ENCODE measurements at places on chromosomes 11 and 22. TPM values are rescaled to one million over a fixed set of nuclear protein-coding genes. Genes with fewer than 3 reads are reported as not detected.

GRCh38 chr11:92457250-92457649 is 232.6 kb downstream of the FAT3 start:
- DNase-seq = no peak

DNA sequence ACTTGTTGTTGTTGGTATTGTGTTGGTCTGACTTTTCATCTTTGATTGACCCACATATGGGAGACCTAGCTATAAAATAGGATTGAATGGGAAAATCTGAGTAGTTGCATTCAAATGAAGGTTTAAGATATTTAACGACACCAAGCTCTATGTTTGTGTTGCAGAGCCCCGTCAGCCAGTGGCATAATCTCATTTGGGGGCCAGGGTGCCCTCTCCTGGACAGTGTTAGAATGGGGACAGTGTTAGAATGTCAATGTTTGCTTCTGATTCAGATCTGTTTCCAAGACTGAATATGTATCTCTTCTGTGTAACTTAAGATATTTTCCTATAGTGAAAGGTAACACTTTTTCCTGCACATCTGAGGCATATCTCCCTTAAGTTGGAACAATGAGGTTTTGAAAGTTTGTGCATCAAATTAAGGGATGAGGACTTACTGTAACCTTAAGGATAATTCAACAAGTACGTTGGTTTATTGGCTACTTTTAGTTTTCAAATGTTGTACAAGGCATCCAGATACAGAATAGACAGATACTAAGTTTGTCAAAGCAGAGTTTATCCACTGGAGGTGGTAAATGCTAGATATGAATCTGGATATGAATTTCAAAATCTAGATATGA is 5.3 kb upstream of the OR52M1 start:
- peak; percentile 57 for DNase-seq

PKDREJ gene
- total RNA-seq = 1.1 TPM

DNA sequence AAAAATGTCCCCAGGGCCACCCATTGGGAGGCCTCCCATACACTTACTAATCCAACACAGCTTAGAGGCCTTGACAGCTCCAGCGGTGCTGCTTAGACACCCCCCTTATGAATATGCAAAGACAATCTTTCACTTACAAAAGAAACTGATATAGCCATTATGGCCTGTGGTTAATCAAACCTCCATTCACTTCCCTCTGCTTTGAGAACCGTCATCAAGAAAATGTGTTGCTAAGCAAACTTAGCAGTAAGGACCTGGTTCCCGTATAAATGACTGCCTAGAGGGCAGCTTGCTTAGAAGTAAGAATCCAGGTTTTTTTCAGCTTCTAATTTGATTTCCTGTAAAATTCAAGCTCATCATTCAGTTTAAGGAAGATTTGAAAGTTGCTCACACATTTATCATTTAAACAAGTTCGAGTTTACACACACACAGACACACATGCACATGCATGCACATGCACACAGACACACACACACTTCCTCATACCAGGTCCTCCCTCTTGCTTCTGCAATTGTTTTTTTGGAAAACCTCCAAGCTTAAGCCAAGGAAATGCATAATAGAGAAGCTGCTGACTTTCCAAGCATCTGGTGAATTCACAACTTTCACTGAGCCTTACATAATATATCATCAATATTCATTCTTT is 137.7 kb upstream of the BLID start:
- no peak for DNase-seq

DNA sequence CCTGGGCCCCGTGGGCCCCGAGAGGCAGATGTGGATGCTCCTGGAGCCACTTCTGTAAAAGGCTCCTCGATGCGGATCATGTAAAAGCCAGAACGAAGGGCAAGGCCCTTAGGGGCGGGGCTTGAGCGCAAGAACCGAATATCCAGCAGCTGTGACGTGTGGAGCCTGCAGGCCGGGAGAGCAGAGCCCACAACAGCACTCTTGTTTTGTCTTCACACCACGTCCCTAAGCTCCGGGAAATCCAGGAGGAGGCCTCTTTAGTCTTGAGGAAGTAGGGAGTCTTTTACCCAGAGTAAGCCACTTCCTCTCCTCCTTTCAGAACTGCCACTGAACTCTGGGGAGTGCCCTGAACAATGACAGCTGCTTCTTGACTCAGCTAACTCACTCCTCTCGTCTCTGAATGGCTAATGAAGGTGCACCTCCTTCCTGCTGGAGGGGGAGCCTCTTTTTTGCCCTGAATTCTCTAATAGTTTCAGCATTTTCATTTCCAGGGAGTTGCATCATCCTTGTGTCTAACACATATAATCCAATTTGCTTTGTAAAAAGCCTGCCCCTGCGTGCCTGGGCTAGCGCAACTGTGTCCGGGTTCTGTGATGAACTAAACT is 12.5 kb downstream of the L3MBTL2 start:
- DNase-seq = peak; percentile 44

GRCh38 chr22:20607157-20607907 is 99.9 kb downstream of the MED15 start:
- DNase-seq = no peak

ZNF408 gene
- total RNA-seq = 15.5 TPM

- no peak for DNase-seq
These were observed 28.7 kb downstream of the TPBGL start for GRCh38 chr11:75269367-75269660.

GRCh38 chr22:25628494-25628893 is 64.0 kb downstream of the GRK3 start:
- no peak for DNase-seq

LRRC32 gene
- 5.9 TPM for total RNA-seq

DNA sequence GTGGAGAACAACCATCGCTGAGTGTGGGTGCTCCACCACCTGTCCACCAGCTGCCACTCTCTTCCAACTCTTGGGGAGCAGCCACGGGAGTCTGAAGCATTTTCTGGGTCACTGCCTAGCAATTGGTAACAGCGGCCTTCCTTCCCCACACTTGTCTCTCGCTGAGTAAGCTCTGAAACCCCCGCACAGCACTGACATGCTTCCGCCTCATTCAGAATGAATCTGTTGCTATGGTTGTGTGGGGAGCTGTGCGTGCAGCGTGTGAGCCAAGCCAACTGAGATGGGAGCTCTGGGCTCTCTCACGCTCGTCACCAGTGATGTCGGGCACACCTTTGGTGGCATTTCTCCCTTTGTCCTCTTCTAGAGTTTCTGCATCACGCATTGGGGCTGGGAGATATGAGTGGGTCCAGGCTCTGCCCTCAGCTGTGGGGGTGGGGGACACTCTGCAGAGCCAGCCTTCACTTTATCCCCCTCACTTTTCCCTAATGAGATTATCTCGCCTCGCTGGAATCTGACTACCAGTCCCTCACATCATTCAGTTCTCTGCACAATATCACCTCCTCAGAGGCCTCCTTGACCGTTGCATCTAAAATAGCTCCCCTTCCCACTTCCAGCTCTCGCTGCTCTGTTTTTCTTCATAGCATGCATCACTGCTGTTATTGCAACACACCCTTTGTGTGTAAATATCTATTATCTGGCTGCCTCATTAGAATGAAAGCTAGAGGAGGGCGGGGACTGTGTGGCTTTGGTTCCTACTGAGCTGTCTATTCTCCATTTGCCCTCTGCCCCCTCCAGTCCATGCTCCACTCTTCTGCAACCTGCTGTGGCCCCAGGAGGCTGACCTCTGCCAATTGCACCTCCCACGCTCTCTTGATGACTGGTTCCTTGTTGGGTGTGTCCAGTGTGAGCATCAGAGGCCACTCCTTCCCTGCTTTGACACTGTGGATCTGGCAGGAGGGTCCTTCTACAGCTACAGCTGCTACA is 569.9 kb upstream of the CADM1 start:
- no peak for DNase-seq

- no peak for DNase-seq
These were observed 1161.1 kb downstream of the BRD1 start for GRCh38 chr22:48666620-48667019.

SMIM35 gene
- not detected for total RNA-seq

MMP10 gene
- total RNA-seq = 0.40 TPM

DNA sequence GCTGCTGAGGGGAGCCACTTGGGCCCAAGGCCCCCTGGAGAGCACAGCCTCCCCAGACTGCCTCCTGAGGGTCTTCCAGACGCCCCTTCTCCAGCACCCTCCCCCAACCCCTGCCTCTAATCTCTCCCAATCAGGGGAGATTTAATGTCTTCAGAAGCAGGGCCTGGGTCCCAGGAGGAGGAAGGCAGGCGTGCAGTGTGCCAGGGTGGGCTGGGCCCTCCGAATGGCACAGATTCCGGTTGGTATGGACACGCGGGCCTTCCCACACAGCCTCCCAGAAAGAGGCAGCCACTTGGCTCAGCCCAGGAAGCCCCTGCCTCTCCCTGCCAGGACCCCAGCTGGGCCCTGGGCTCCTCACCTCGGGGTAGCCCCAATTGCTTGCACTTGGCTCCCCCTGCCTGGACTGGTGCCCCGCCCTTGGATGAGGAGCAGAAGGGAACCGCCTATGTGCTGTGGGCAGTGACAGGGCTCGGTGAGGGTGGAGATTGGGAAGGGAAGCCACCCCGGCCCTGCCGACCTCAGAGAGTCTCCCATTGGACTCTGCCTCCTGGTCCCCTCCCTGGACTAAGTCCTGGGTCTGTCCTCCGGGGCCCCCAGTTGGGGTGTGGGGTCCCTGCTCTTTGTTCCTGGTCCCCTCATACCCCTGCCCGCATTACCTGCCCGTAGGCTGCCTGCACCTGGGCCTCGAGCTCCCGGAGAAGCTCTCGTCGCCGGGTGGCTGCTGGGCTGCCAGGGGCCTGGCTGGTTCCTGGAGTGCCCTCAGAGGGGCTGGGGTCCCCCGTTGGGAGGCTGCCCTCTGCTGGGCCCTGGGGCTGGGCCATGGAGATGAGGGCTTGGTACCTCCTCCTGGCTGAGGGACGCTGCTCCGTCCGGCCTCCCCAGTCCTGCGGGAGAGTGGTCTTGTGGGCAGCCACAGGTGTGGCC is 572 bp upstream of the CABP2 start:
- no peak for DNase-seq

DNA sequence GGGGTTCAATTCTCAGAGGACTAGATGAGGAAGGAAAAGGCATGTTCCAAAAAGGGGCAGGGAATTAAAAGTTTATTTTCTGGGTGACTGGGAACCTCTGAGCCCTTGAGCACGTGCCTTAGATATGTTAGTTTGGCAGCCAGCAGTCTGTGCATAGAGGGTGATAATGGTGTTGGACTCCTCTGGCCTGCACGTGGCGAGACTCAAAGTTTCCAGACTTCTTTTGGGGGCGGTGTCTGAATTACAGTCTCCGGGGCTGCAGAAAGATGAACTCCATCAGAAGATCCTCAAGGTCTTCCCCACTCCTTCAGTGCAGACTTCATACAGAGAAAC is 861 bp upstream of the ZNRF3 start:
- DNase-seq = no peak

GRCh38 chr22:37328017-37328416 is 45.7 kb downstream of the CYTH4 start:
- DNase-seq = no peak

ATG16L2 gene
- 43.5 TPM for total RNA-seq

OR56A1 gene
- total RNA-seq = not detected

DNA sequence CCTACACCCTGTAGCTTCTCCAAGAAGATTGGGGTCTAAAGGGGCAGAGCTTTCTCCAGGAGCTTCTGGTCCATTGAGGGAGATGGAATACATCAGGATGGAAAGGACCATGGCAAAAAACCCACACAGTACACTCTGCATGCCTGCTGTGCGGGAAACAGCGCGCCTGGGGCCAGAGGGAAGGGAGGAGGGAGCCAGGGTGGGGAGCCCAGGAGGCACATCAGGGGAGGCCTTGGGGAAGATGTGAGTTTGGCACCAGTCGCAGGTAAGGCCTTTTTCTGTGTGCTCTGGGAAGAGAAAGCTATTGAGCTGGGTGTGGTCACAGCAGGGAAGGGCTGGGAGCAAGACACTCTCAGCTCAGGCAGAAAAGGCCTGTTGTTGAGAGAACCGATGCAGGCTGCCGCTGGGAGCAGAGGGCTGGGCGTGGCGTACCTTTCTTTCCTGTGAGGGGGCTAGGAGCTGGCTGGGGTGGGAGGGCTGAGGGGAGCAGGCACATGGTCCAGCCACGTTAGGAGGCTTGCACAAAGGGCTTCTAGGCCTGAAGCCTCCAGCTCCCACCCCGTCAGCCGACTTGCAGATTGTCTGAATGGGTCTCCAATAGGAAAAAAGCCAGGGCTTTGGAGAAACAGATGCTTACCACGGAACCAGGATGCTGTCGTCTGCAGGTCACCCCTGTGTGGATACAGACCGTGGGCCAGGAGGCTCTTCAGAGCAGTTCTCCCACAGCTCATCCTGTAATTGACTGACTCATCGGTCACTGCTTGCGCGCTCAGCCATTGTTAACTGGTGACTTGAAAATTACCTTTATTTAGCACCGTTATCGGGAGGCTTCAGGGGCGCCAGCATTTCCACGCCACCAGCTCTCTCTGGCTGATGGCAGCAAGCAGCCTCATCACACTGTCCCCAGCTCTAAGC is 237.3 kb downstream of the ST3GAL4 start:
- DNase-seq = no peak

- no peak for DNase-seq
These were observed 63.3 kb downstream of the KCNQ1 start for GRCh38 chr11:2507945-2508749.

DNA sequence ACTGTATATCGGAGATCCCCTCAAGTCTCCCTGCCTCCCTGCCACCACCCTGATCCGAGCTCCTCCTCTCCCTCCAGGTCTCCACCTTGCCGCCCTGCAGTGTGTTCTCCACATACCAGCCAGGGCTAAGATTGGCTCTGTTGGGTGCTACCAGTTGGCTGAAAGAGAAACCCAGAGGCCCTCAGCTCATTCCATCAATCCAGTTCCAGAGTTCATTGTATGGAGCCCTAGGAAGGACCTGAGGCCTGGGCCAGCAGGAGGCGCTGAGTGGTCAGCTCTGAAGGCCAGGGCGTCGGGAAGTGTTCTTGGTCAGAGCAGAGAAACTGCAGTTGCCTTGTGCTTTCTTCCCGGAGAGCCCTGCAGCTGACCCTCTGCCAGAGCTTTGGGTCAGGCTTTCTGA is 2.2 kb upstream of the TOP3B start:
- DNase-seq = no peak

NXPE2 gene
- 33.8 TPM for total RNA-seq

HEPN1 gene
- not detected for total RNA-seq

- no peak for DNase-seq
These were observed 29.5 kb upstream of the CARS1 start for GRCh38 chr11:3086671-3087150.

DNA sequence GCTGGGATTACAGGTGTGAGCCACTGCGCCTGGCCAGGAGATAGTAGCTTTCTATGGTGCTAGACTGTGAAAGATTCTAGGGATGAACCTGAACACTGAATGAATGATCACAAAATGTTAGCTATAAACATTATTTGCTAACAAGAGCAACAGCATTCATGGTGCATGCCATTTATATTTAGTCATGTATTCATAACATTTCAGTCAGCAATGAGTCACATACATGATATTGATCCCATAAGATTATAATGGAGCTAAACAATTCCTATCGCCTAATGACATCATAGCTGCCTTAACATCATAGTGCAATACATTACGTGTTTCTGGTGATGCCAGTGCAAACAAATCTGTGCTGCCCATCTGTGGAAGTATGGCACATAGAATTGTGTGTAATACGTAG is 164.1 kb downstream of the ARHGAP42 start:
- no peak for DNase-seq

XKR3 gene
- not detected for total RNA-seq

DNA sequence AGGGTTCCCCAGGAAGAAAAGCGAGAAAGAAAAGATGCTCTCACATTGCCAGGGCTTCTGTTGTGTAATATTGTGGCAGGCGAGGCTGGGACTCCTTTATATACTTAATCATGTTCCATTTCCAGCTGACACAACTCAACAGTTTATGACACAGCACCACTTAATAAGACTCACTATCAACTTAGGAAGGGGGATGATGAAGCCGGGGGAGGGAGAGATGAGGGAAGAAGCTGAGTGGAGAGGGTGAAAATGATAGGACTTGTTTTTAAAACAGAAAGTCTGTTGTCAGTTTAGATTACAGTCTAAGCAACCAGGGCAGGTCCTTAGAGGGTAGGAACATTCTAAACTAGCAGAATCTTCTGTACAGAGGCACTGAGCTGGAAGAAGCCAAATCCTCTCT is 397.0 kb downstream of the NXPE2 start:
- no peak for DNase-seq

All from colonic mucosa (tissue), 4 donors.